ENCODE measurements at places on chromosomes 7 and 10.

GRCh38 chr7:108003599-108003935 is 606 bp upstream of the LAMB1 start:
- DNase-seq, result no peak

- DNase-seq, result peak; percentile 86
Measured at GRCh38 chr10:89165923-89166322, 41.2 kb downstream of the CH25H start.

GRCh38 chr10:59362959-59363381 is 621 bp upstream of the FAM13C start:
- peak; percentile 77 for DNase-seq

GRCh38 chr10:30359373-30360206 is 10.5 kb upstream of the MTPAP start:
- peak; percentile 68 for DNase-seq

- DNase-seq, result no peak
Measured at GRCh38 chr10:13190816-13191215, 29.5 kb downstream of the MCM10 start.

DNA sequence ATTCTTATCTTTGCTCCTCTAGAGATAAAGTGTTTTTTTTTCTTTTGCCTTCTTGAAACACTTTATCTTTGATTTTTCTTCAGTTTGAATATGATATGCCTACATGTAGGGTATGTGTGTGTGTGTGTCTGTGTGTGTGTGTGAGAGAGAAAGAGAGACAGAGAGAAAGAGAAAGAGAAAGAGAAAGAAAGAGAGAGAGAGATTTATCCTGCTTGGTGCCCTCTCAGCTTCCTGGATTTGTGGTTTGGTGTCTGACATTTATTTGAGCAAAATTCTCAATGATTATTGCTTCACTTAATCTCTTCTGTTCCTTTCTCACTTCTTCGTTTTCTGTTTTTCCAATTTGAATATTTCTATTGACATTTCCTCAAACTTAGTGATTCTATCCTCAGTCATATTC is 60.3 kb downstream of the RAB18 start:
- no peak for DNase-seq

DNA sequence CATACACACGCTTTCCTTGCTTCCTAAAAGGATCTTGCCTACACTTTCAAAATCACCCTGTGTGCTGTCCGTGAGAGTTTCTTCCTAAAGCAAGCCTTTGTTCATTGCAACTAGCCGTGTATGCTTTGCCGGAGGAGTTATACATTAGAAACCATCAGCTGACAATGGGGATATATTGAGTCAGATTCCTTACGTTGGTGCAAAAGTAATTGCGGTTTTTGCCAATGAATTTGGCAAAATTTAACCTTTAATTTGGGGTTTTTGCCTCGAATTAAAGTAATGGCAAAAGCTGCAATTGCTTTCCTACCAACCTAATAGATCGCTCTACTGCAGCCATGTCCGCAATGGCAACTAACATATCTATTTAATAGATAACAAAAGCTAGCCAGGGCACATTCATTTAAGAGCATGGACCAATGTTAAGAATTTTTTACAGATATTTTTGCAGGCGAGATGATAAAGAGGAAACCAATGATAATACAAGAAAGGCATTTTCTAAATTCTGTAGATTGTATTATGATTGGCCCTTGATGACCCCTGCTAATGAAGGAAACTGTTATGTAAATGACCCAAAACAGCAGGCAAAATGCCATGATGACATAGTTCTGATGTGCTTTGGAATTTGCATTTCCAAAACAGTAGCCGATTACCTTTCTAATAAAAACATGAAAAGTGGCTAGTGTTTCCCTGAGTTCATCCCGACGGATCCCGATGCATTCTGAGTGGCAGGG is 184.8 kb upstream of the NRP1 start:
- no peak for DNase-seq

DNA sequence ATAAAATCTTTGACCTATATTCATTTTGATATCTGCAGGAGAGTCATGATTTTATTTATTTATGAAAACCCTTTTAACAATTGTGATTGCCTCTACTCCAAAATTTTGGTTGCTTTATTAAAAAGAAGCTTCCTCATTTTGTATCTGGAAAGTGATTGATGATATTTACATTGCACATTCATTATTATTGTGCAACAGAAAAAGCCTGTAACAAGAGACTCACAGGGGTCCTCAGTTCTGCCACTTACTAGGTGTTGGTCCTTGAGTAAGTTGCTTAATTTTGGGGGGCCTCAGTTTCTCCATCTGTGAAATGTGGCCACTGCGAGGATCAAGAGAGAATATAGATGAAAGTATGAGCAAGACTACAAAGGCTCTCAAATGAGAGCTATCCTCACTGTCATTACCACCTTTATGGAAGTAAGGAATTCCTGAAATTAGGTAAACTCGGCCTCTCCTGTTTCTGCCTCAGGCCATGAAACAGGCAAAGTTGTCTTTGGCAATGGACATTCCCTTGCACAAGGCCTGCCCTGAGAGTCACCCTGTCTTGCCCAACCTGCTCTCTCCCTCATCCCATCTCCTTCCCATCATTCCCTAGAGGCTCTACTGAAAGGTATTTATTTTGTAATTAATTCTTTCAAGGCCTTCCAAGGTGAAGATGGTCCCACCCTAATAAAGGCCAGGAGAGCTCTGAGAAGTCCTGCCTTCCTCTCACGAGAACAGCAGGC is 66.1 kb upstream of the ABLIM1 start:
- no peak for DNase-seq

- DNase-seq, result peak; percentile 29
Measured at GRCh38 chr7:42726066-42726785, 185.6 kb downstream of the C7orf25 start.

DNA sequence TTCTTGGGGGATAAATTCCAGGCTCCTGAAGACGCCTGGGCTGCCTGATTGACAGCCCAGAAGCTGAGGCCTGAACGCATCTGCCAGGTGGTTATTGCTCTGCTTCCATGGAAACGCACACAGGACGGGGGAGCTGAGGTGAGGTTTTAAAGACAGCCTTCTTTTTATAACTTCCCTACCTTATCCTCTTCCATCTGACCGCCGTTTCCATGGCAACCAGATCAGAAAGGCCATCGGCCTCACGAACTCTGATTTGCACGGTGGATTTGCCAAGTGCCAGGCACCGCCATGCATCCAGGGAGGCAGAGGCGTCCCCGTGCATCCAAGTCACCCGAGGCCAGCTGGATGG is 260.9 kb downstream of the ADARB2 start:
- DNase-seq, result no peak

- peak; percentile 35 for DNase-seq
Measured at GRCh38 chr10:45495438-45496152, 121.6 kb downstream of the ALOX5 start.

- no peak for DNase-seq
Measured at GRCh38 chr10:75962395-75963061, 531.1 kb downstream of the LRMDA start.

DNA sequence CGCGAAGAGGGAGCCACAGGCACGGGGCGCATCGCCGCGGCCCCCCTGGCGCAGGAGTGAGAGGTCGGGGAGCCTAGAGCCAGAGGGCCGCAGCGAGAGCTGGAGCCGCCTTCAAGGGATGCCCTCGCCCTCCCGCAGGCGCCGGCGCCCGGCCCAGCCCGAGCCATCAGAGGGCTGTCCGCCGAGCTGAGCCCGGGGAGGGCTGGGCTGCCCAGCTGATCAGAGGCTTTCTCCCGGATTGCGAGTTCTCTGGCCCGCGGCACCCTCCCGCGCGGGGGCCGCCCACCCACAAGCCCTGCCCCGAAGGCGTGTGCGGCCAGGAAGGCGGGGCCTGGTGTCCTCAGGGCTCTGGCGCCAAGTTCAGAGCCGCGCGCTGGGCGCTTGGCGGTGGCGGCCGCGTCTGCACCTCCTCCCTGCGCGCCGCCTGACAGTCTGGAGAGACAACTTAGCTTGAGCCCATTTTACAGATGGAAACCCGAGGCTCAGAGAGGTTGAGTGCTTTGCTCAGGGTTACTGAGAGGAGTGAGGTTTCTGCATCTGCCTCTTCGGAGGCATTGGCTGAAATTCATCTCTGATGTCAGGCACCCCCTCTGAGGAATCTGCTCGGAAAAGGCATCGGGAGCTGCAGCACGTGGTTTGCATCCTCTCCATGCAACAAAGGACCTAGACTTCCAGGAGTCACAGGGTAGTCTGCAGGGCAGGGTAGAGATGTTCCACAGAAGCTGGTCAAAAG is 3.8 kb upstream of the ANTXRL start:
- DNase-seq, result peak; percentile 90

DNA sequence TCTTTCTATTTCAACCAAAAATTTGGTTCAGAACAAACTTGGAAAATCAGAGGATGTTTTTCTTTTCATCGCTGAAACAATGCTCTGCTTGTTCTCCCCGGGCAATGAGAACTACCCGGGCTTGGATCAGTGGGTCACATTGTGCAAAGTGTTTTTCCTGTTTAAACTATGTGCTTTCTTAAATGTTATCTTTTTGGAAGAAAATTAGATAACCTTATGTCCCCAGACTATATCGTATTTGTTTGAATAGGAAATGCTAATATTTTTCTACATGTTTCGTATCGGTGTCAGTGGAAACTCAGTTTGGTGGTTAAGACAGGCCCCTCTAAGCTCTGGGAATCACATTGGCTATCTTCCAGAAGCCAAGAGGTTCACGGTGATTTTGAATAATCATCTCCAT is 319.5 kb upstream of the NFE2L3 start:
- no peak for DNase-seq

GRCh38 chr7:104509874-104510273 is 181.5 kb downstream of the LHFPL3 start:
- no peak for DNase-seq

GRCh38 chr10:123967626-123968243 is 76.1 kb upstream of the CPXM2 start:
- DNase-seq, result peak; percentile 76

GRCh38 chr7:24922099-24922773 is 57.7 kb downstream of the OSBPL3 start:
- peak; percentile 78 for DNase-seq

DNA sequence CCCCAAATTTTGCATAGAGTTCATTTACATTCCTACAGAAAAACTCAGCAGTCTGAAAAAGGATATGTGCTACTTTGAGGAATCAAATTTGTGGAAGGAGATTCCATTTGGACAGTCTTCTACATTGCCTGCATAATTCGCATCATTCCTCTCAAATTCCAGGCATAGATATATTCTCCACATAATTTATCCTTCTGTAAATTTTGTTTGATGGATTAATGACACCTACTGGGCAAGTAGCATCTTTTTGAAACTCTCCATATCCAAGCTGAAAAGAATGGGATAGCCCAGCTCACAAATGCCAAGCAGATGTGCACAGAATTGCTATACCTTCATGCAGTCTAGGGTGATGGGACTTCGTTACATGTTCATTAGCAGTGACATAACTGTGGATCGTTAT is 515.3 kb downstream of the AUTS2 start:
- DNase-seq, result no peak

GRCh38 chr7:108406222-108406890 is 49.9 kb downstream of the NRCAM start:
- DNase-seq, result peak; percentile 29

- DNase-seq, result no peak
Measured at GRCh38 chr10:124484661-124485060, 23.0 kb downstream of the LHPP start.

GRCh38 chr10:28980264-28980663 is 302.9 kb downstream of the BAMBI start:
- DNase-seq, result no peak

DNA sequence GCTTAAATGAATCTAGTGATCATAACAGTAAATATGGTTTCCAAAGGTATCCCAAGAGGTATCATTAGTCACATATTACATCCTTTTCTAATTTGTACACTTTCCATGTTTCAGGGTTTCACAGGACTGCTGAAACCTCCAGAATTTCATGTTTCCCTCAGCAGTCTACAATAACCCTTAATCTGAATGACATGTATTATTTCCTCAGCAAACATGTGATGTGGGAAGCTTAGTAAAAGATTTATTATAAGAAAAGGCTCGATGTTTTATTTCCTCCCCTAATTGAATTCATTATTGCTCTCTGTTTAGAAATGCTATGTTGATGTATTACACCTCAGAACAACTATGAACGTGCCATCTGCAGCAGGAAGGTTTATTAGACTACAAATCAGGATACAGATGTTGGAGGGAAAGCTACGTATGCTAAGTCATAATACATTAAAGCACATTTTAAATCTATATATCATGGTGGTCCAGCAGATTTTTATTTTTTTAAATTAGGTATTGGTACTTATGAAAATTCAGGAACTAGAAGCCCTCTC is 52.5 kb upstream of the SKAP2 start:
- no peak for DNase-seq

- DNase-seq, result no peak
Measured at GRCh38 chr7:31437250-31437865, 76.5 kb upstream of the ITPRID1 start.

GRCh38 chr10:129810-130209 is 5.4 kb upstream of the ZMYND11 start:
- peak; percentile 18 for DNase-seq

DNA sequence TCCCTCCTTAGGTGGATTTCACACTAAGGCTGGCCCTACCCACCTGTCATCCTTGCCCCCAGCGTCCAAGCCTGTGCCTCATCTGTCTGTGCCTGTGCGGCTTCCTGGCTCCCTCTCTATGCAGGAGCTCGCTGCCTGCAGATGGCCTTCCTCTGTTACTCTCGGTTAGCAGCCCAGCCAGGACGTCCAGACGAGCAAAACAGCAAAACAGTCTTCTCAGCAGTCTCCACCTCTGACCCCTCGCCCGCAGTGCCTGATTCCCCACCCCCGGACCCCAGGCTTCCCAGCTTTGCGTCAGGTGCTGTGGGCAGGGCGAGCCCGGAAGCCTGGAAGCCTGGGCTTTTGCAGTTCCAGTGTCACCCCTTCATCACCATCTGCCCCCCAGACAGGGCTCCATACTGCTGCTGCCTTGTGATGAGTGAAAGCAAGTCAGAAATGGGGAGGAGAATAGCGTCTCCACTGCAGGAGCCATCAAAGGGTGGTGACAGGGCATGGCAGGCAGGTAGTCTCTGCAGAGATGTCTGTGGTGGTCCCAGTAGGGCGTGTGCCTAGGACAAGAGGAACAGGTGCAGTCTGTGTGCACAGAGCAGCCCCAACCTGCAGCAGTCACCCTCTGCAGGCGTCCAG is 88.5 kb downstream of the ADCY1 start:
- DNase-seq, result no peak

GRCh38 chr7:84981055-84981976 is 205.5 kb downstream of the SEMA3D start:
- peak; percentile 15 for DNase-seq

DNA sequence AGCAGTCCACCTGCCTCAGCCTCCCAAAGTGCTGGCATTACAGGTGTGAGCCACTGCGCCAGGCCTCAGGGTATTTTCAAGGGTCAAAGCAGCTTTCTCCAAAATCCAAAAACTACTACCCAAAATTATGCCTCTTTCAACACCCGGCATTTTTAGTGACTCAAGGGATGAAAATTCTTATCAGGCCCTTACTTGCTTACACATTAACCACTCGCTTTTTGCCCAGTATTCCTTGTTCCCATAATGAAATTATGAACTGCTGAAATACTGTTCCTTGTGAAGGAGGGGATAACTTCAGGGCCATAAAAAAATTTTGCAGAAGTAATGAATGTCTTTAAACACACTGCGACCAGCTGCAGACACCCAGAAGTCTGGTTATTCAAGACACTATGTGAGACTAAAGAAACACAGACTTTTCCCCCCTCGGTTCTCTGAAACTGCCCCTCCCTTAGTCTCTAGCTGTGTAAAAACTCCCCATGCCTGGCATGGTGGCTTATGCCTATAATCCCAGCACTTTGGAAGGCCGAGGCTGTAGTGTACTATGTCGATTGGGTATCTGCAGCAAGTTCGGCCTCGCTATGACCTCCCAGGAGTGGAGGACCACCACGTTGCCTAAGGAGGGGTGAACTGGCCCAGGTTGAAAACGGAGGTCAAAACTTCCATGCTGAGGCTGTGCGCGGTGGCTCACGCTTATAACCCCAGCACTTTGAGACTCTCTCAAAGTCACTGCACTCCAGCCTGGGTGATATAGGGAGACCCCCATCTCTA is 12.0 kb downstream of the FXYD4 start:
- DNase-seq, result peak; percentile 66

All from GM23248 (cell line).